ENCODE measurements at places on chromosomes 3 and 15.
A peak's percentile ranks its signal among the peaks of the same experiment; 100 is the strongest.

DNA sequence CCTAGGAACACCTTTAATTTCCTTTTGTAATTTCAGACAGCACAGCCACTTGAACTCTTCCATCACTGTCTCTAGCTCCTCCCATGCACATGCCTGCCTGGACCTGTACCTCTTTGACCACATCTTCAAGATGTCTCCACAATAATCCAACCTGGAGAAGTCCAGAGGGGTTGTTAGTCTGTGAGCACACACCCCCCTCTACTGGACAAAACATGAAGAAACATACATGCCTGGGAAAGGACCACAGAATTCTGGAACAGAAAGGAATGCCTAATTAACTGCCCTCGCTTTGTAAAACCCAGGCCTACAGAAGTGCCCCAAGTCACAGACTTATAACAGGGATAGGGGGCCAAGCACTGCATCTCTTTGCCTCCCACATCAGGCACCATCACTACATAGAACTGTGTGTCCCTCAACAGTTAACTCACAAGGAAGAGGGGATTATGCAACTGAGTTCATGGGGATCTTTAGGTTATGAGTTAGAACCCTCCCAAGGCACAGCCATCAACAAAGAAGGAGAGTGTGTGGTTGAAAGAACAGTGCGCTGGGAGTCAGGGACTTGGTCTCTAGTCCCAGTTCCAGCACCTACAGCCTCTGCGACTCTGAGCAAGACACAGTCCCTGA lies 61.7 kb downstream of the FMN1 start:
- DNase-seq = no peak

- DNase-seq = no peak
These were observed 4.1 kb upstream of the ALDH1L1 start for GRCh38 chr3:126184465-126185000.

DNA sequence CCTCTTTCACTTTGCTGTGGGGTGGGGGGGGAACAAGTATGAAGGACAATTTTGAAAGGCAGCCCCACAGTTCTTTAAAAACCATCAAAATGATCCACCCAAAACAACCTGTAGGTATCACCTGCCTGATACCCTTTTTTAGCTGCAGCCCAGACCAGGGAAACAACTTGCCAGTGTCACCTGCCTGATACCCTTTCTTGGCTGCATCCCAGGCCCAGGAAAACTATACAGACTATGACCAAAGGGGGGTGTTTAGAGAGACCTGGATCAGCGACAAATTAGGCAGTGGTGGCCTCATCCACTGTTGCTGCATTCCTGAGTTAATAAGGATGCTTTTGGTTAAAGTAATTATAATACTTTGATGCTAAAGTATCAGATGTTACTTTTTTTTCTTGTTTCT lies 122.0 kb downstream of the VPS13C start:
- no peak for DNase-seq

- no peak for DNase-seq
These were observed 22.2 kb upstream of the TXNRD3 start for GRCh38 chr3:126676919-126677705.

- no peak for DNase-seq
These were observed 181.7 kb upstream of the SNTN start for GRCh38 chr3:63470745-63471144.

DNA sequence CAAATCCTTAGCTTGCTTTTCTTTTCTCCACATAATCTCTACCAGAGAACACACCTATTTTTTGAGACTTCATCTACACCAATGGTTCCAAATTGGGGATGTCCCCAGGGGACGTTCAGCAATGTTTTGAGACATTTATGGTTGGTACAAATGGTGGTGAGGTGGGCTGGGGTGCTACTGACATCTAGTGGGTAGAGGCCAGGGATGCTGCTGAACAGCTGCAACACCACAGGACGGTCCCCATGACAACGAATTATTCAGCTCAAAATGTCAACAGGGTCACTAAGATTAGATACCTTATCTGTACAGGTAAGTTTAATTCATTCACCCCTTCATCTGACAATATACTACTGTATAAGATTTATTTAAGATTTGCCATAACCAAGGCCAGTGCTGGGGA lies 14.4 kb downstream of the GK5 start:
- no peak for DNase-seq

DNA sequence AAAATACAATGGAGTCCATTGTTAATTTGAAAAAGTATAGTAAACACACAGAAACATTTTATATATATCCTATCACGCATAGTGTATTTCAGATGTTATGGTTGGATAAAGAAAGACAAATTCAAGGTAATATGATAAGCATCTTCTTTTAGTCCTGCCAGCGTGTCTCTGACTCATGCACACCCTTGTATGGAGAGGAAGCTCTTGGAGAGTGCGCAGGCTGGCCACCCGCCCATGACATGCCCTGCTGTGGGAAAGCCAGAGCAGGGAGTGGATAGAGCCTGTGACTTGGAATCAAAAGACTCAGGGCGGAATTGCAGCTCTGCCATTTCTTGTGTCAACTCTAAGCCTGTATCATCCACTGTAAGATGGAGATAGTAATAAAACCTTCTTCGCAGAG lies 23.0 kb upstream of the COPG1 start:
- DNase-seq = no peak

- DNase-seq = no peak
These were observed 51.6 kb downstream of the CHDH start for GRCh38 chr3:53794597-53794996.

DNA sequence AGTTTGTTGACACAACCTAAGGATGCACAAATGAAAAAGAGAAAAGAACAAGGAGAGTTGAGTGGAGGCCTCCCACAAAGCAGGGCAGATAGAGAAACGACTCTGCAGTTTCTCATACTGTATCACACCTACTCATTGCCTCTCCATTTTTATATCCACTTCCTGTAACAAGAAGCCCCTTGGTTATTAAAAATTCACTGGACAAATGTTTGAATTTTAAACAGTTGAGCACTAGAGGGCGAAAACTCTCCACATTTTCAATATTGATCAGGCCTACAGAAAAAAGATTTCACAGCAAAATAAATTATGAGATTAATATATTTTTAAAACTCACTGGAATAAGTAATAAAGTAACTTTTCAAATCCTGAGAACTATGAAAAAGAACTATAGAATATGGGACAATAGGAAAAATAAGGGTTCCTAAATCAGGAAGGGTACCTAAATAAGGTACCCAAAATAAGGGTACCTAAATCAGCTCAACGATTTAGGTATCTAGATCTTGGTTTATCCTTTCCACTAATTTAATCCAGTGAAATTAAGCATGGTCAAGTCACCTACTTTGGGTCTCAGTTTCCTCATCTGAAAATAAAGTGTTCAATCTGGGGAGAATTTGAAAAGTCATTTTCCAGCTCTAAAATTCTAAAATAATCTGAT lies 47.0 kb upstream of the PPIB start:
- DNase-seq = no peak

- DNase-seq = peak; percentile 14
These were observed 406.0 kb downstream of the GAP43 start for GRCh38 chr3:116029266-116029665.

DNA sequence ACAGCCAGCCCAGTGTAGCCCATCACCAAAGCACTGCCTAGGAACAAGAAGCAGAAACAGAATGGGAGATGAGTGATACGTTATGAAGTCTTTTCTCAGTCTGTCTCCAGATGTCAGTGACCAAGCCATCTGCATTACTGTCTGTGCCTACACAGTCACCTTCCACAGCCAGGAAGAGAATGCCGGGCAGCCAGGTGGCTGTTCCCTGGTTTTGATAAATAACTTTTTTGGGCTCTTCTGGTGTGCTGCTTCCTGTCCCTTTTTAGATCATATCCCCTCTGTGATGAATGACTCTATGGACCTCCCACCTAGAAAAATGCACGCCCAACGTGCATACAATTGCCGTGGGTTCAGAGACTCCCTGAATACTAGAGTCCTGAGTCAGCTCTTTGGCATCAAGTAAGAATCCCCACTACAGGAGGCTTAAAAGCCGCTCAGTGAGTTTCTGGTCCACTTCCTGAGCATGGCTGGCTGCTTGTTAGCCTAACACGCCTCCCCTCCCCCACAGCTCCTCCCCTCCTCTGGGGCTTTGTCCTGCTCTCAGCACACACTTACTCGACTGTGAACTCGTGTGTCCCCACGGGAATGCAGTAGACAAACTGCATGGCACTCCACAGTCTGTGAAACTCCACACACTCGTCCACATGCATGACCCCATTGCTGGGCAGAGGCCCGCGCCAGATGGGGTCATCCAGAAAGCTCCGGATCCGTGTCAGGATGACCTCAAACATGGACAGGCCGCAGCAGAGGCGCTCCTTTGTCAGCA lies 34.7 kb downstream of the NIPA2 start:
- DNase-seq = peak; percentile 74

DNA sequence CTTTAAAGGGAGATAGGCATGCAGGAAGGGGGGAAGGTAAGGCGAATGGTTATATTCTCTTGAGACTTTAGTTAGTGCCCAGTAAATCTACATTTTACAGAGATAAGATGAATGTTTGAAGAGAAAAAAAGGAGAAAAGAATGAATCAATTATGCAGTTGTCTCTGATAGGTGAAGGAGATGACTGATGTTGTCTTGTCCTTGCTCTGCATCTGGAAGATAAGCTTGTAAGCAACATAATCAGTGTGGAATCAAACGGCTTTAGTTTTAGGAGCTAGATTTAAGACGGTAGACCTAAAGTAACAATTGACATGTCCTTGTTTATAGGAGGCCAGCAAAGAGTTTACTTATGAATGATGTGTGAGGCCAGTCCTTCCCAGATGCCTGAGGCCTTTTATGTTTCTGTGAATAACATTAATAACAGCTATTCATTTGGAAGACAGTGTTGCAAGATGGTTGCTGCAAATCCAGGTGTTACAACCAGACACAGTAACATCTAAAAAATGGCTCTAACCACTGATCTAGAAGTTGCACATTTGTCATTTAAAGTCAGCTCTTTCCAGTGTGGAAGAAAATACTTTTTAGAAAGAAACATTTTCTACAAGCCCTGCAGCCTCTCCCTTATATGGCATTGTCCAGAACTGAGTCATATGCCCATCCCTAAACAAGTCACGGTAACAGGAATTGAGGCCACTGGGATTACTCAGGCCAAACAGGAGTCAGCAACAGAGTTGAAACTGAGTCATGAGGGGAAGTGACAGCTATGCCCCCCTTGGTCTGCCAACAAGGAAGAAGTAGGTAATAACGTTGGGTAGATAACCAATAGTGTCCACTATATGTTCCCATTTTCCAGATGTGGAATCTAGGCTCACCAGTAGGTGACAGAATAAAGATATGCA lies 77.5 kb upstream of the FBN1 start:
- DNase-seq = peak; percentile 88
